CD4-positive, alpha-beta T cell (primary cell): ENCODE measurements at places on chromosomes 5 and 9.

GRCh38 chr5:40676613-40677343 is 2.9 kb upstream of the PTGER4 start:
- no peak for DNase-seq

DNA sequence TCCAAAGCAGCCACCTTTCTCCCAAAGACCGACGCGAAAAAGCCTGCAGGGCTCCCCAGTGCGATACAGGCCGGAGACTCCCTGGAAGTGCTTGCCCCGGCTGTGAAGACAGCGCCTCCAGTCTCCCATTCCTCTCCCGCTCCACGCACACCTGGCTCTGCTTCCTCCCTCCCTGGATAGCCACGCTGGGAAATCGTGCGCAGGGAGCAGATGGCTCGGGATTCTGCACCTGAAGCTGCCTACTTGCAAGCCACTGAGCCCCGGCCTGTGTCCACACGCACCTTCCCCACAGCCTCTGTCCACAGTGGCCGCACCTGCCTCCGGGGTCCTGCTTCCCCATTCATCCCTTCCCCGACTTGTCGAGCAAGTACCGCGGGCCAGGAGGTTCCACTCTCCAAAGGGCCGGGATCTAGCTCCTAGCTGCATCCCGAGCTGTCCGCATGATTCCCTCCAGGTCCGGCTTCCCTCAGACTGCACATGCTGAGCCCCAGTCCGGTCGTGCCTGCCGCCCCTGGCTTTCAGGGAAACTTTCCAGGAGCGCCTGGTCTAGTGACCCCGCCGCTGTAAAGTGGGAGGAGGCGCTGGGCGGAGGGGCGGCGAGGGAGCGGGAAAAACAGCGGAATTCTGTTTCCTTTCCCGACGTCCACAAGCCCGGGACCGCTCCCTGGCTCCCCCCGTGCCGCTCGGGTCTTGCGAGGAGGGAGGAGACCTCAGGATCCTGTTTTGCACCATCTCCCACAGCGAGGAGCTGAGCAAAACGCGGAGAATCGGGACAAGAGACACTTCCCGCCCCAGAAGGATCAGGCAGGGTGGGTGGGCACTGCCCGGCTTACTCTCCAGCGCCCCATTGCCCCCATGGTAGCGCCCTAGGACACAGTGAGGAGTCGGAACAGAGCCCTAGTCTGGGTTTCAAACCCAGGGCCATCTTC is 2.0 kb downstream of the SEMA6A start:
- no peak for DNase-seq

DNA sequence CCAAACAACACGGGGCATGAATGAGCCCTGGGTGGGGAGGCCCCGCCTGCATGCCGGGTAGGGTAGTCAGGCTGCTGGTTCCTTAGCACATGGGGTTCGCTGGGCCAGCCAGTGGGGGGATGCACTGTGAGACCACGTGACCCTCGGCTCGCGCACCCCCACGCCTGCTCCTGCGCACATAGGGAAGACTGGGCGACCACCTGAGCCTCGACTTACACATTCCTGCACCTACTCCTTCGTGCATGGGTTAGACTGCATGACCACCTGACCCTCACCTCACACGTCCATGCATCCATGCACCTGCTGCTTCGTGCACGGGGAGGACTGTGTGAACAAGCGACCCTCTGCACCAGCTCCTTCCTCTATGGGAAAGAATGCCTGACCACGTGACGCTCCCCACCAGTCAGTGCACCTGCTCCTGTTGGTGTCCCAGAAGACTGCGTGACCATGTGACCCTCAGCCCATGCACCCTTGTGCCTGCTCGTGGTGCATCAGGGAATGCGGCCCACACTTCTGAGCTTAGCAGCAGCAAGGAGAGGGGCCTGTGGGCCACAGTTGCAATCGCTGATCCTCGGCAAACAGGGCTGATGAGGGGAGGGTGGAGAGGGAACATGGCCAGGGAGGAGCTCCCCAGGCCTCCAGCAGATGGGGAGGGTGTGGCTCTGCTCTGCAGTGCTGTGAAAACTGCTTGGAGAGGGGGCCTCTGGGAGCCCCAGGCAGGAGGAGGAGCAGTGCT is 18.1 kb downstream of the LPCAT1 start:
- DNase-seq: no peak

GRCh38 chr5:123882319-123882964 is 370.5 kb downstream of the CSNK1G3 start:
- no peak for DNase-seq

DNA sequence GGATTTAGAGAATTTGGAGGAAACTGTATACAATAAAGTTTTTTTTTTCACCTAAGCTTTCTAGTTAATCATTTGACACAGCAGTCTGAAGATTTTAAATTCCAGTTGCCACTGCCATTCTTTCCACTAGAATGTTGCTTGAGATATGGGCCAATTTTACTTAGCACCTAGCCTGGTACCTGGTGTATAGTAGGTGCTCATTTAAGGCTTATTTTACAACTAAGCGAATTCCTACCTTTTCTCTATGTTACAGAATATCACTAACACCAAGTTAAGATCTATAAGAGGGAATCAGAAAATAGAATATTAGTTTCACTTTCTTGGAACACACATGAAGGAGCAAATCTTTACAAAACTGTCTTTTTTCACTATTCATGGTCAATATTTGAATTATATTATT is 3.2 kb upstream of the DDX4 start:
- DNase-seq: no peak
